IMR-90 (cell line): ENCODE measurements at places on chromosomes 2 and 18. TPM values are rescaled to one million over a fixed set of nuclear protein-coding genes. Genes with fewer than 3 reads are reported as not detected.

GRCh38 chr18:8989017-8989416 lies 113.5 kb upstream of the NDUFV2 start:
- no peaks in the 10 kb centered on the region for H3K27me3 ChIP-seq
- H3K4me1 ChIP-seq = peaks cover 14% of the 10 kb centered on the region
- no peak overlapping the region for H3K27ac ChIP-seq

- no peak overlapping the region for H3K27ac ChIP-seq
- no peak overlapping the region for H3K4me3 ChIP-seq
- no peaks in the 10 kb centered on the region for H3K36me3 ChIP-seq
- DNase-seq = no peak
- no peaks in the 10 kb centered on the region; the same call in 1 of the 2 replicates for H3K27me3 ChIP-seq
Observed at GRCh38 chr2:151165105-151165684, 96.5 kb downstream of the RBM43 start.

- no peaks in the 10 kb centered on the region for H3K27me3 ChIP-seq
- H3K4me3 ChIP-seq = no peak overlapping the region
- DNase-seq = no peak
- H3K4me1 ChIP-seq = peaks cover 5% of the 10 kb centered on the region
- no peak overlapping the region for H3K27ac ChIP-seq
- H3K36me3 ChIP-seq = no peaks in the 10 kb centered on the region
Observed at GRCh38 chr2:65548064-65548463, 115.7 kb upstream of the SPRED2 start.

- H3K36me3 ChIP-seq = no peaks in the 10 kb centered on the region
- no peak overlapping the region for H3K27ac ChIP-seq
- no peak overlapping the region for H3K4me3 ChIP-seq
- peak; percentile 31 for DNase-seq
- no peaks in the 10 kb centered on the region for H3K27me3 ChIP-seq
Observed at GRCh38 chr2:53040536-53041229, 726.9 kb upstream of the CHAC2 start.

DNA sequence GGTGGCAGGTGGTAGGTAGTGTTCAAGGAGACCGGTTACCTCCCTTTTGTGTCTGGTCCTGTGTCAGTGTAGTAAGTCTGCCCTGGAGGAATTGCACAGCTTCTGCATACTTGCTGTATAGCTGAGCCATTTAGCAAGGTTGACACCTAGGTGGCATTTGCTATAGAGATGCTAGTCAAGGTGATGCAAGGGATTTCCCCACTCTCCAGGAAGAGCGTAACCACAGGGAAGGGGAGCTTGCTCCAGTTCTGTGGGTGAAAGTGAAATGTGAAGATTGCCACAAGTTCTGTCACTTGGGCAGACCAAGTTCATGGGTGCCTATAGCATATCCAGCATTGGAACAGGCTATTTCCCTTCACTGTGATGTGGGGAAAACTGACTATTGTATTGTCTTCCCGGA lies 28.1 kb downstream of the NAT8 start:
- no peaks in the 10 kb centered on the region for H3K4me1 ChIP-seq
- H3K4me3 ChIP-seq = no peak overlapping the region
- no peak overlapping the region for H3K27ac ChIP-seq
- no peaks in the 10 kb centered on the region; the same call in 1 of the 2 replicates for H3K36me3 ChIP-seq
- H3K27me3 ChIP-seq = no peaks in the 10 kb centered on the region
- no peak for DNase-seq

DNA sequence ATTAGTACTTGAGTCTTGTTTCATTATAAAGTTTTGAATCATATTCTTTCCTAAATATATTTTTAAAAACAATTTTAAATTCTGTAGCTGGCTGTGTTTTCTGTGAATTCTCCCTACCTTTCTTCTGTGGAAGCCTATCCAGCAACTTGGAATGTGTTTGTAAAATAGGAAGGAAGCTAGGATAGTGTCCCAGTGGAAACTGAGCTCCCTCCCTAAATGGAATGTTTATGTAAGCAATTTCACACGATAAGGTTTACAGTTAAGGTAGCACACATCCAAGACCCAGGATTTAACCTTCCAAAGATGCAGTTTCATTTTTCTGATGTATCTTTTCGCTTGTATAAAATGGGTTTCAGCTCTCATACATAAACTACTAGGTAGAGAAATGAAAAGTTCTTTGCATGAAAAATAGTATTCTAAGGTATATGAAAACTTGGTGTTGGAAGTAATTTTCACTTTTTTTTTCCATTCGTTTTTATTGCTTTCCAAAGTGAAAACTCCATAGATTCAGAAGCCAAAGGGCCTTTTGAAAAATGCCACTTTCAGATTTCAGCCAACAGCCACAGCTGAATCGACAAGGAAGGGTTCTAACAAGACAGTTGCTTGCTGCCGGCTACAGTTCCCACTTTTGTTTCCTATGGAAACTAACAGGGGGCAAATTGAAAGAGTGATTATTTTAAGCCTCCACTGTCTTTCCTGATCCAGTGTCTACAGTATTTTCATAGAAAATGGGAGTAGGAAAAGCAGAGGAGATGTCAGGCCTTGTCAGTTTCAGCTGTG lies 405.1 kb upstream of the POU3F3 start:
- no peak overlapping the region for H3K4me3 ChIP-seq
- H3K36me3 ChIP-seq = no peaks in the 10 kb centered on the region
- H3K4me1 ChIP-seq = no peaks in the 10 kb centered on the region
- DNase-seq = no peak
- no peak overlapping the region for H3K27ac ChIP-seq

DNA sequence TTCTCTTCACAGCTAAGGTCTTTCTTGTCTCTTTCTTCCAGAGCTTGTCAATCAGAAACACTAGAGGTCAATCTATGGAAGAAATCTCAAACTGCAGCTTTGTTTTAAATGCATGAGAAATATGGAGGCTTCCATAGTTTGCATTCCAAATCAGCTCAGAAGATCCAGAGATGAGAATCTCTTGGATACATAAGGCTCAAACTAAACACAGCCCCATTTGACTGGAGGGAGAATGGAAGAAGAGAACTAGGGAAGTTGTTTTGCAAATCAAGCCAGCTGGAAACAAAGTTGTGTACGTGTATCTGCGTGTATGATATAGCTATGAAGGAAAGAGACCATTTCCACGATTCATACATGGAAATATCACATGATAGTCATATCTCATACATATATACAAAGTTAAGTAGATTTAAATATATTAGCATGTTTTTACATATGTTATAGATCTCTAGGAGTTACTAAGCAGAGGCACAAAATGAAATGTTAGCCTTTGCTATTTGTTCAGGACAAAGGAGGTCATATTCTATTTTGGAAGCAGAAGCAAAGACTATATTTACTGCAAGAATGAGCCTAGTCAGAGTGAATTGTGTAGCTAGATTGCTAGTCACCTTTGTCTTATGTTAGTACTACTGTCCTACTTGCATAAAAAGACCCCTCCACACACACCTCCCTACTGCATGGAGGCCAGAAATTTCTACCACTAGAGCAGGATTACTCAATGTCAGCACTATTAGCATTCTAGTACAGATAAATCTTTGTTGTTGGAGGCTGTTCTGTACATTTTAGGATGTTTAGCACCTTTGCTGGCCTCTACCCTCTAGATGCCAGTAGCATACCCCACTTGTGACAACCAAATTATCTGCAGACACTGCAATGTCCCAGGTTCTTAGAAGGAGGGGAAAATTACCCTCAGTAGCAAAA lies 303.5 kb upstream of the CHAC2 start:
- H3K4me1 ChIP-seq = peaks cover 1% of the 10 kb centered on the region; the same call in 1 of the 2 replicates
- no peak overlapping the region for H3K4me3 ChIP-seq
- H3K36me3 ChIP-seq = no peaks in the 10 kb centered on the region
- DNase-seq = no peak

- peak; percentile 78 for DNase-seq
- no peaks in the 10 kb centered on the region for H3K36me3 ChIP-seq
- no peak overlapping the region for H3K4me3 ChIP-seq
- no peaks in the 10 kb centered on the region for H3K27me3 ChIP-seq
- no peaks in the 10 kb centered on the region for H3K4me1 ChIP-seq
- H3K27ac ChIP-seq = no peak overlapping the region
Observed at GRCh38 chr2:166926657-166927056, 38.4 kb downstream of the XIRP2 start.

- H3K36me3 ChIP-seq = no peaks in the 10 kb centered on the region
- H3K4me3 ChIP-seq = no peak overlapping the region
- no peaks in the 10 kb centered on the region for H3K4me1 ChIP-seq
Observed at GRCh38 chr18:62997076-62997475, 281.7 kb downstream of the PHLPP1 start.

- H3K27me3 ChIP-seq = no peaks in the 10 kb centered on the region
- H3K4me1 ChIP-seq = no peaks in the 10 kb centered on the region
- no peaks in the 10 kb centered on the region for H3K36me3 ChIP-seq
Observed at GRCh38 chr18:61782545-61782944, 110.3 kb downstream of the RNF152 start.

GRCh38 chr18:49189772-49190171 lies 239.0 kb upstream of the SMAD7 start:
- peaks cover 2% of the 10 kb centered on the region for H3K4me1 ChIP-seq
- H3K27me3 ChIP-seq = no peaks in the 10 kb centered on the region
- H3K27ac ChIP-seq = no peak overlapping the region
- no peak for DNase-seq
- H3K4me3 ChIP-seq = no peak overlapping the region

DNA sequence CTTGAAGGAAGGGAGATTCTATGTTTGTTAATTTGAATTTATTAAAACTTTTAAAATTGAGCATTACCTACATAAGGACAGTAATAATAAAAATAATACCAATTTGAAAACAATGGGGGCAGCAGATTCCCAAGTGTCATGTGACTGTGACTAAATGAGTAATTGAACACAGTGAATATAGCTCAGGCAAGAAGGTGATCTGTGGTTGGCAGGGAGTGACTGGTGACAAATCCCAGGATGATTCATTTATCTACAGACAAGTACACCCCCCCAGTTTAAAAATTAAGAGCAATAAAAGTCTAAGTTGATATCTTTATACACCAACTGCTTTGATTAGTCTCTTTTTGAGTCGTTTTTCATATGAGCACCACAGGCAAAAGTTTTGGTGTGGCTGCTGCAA lies 299.5 kb downstream of the ARHGAP15 start:
- no peak overlapping the region for H3K27ac ChIP-seq
- H3K4me1 ChIP-seq = peaks cover 3% of the 10 kb centered on the region
- no peak for DNase-seq
- no peak overlapping the region for H3K4me3 ChIP-seq

- no peaks in the 10 kb centered on the region for H3K36me3 ChIP-seq
- no peak overlapping the region for H3K4me3 ChIP-seq
- no peak for DNase-seq
- no peaks in the 10 kb centered on the region for H3K27me3 ChIP-seq
- peaks cover under 1% of the 10 kb centered on the region for H3K4me1 ChIP-seq
- no peak overlapping the region for H3K27ac ChIP-seq
Observed at GRCh38 chr2:101412092-101412694, 24.9 kb upstream of the CREG2 start.

The SOCS6 gene
- total RNA-seq = 53.9 and 57.4 TPM in 2 replicates

The DSEL gene
- 100 and 145 TPM in 2 replicates for total RNA-seq

The FTCDNL1 gene
- total RNA-seq = 0.18 and 0.28 TPM in 2 replicates

The GTF3C2 gene
- 23.1 and 25.5 TPM in 2 replicates for total RNA-seq

The NLRC4 gene
- total RNA-seq = not detected in 2 replicates
